ENCODE measurements at places on chromosomes 12 and 14.

DNA sequence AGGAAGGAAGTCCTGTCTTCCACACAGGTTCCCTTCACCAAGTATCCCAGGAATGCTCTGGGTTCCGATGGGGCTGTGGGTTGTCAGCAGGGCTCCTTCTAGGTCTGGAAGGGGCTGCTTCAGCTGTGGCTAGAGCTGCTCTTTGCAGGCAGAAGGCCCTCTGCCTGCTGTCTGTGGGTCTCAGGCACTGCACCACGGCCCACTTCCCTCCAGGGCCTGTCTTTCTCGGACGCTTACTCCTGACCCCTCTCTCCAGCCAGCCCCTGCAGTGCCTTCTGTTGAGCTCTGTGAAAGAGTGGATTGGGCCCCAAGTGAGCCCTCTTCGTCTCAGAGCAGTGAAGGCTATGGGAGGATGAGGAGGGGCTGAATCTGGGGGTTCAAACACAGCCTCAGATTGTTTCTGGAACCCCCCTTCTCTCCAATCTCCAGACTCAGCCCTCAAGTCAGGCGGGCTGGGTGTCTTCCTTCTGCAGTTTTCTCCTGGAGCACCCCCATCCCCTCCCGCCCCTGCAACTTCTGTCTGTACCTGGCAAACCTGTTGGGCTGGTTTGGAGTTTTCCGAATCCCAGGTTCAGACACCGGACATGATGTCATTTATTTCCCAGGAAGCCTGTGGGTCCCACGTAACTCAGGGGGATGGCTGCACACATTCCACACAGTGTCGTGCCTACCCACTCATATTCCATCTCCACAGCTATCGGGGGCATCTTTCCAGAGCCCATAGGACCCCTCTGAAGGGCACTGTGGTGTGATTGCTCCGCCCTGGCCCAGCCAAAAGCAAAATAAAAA lies 24.9 kb upstream of the SPPL3 start:
- no peak for DNase-seq

DNA sequence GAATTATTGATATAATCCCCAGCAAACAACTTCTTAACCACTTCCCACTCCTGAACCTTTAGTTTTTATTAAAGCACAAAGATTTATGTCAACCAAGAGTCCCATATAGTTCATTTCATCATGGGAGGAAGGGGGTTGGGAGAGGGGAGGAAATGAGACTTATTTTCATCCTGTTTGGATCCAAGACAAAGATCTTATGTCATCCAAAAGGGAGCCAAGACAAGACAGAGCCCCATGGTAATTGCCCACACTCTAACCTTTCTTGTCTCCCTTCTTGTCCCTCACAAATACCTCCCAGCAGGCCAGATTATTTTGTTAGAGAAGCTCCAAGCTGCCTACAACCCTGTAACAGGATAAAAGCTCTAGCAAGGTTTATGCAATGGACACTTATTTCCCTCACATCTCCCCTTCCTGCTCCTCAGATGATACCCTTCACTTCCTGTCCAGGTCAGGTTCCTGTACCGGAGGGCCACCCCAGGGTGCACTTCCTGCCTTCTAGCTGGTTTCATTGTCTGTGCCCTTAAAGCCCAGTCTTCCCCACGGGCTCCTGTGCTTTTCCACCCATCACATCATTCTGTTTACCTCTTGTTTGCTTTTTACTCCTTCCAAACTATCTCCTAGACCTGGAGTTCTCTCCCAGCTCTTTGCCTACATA lies 123.7 kb upstream of the MDM1 start:
- no peak for DNase-seq

GRCh38 chr14:66998013-66998412 lies 191.2 kb upstream of the GARIN2 start:
- no peak for DNase-seq

DNA sequence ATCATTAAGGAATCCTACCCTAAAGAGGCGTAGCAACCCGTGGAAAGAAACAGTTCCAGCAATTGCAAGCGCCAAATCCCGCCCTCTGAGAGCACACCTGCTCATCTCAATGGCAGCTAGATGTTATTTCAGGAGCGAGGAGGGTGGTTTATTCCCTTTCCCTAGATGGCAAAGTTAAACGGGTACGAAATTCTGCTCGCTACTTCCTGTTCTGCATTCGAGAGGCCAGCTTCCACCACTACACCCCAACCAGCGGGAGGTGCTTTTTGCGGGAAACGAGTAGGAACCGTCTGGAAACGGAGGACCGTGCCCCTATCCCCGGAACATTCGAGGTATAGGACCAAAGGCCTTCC lies 536 bp downstream of the VPS29 start:
- peak; percentile 40 for DNase-seq

DNA sequence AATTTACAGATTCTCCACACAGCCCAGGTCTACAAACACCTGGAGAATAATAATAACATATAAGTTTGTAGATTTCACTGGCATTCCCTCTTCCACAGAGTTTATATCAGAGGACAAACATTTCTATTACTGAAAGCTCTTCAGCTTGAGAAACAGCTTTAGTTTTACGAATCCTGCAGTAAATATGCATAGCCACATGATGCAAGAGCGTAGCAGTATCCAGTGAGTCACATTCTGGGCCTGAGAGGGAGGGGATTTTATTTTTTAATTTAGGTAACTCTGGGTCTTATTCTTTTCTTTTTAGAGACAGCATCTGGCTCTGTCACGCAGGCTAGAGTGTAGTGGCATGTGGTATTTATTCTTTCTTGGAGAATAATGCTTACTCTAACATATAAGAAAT lies 1002.8 kb downstream of the TRHDE start:
- no peak for DNase-seq

DNA sequence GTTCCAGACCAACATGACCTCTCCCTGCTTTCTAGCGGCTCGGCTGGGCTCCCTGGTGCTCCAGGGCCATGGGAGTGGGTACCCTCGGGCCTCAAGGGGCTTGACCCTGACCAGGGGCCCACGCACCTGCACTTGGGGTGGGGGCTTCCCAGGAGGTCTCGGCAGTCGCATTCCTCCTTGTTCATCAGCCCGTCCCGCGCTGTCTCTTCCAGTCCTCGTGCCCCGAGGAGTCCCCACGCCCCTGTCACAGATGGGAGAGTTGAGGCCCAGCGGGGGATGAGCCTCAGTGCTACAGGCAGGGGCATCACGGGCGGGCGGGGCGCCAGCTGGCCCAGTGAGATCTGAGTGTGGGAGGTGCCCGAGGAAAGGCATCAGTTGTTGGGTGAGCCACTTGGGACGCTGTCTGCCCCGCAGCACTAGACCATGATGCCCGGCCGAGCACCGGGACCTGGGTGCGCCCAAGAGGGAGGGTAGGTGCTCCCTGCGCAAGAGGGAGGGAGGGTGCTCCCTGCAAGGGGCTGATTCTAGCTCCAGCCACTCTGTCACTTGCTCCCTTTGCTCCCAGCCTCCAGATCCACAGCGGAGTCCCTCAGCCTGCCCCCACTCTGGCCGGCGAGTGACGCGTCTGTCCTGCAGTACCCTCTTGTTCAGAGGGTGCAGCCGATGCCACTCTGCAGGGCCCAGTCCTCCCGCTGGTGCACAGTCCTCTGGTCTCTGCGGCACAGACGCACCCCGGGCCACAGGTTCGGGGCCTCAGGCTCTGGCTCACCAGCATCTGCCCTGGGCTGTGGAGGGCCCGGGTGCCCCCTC lies 23.8 kb downstream of the MMP17 start:
- no peak for DNase-seq

GRCh38 chr12:119258149-119258548 lies 76.4 kb upstream of the CCDC60 start:
- no peak for DNase-seq

- DNase-seq: no peak
Observed at GRCh38 chr12:50013361-50014147, 11.7 kb downstream of the RACGAP1 start.

- DNase-seq: peak; percentile 16
Observed at GRCh38 chr12:86698641-86698980, 442.4 kb upstream of the MGAT4C start.

DNA sequence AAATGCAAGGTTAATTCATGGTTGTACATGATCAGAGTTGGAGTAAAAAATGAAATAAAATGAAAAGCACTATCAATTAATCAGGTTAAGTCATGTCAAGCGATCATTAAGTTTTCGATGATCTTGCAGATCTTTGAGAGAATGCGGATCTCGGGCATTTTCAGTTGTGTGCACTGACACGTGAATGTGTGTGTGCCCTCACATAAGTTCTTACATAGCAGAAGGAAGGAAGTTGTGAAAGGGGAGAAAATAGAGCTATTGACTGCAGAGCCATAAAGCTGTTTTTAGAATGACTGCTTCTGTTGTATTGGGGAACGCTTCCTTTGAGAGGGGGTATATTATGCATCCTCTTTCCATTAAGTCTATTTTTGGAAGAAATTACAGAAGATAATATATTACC lies 101.3 kb downstream of the HMGA2 start:
- DNase-seq: no peak

- peak; percentile 94 for DNase-seq
Observed at GRCh38 chr12:6167327-6168280, 32.6 kb upstream of the CD9 start.

GRCh38 chr12:107399046-107399445 lies 286.6 kb upstream of the PWP1 start:
- peak; percentile 75 for DNase-seq

- DNase-seq: no peak
Observed at GRCh38 chr12:116637589-116638150, 78.5 kb downstream of the MAP1LC3B2 start.

GRCh38 chr14:100098171-100098570 lies 32.9 kb downstream of the EVL start:
- DNase-seq: no peak

- DNase-seq: peak; percentile 77
Observed at GRCh38 chr14:73633116-73634010, 11.4 kb upstream of the DNAL1 start.

DNA sequence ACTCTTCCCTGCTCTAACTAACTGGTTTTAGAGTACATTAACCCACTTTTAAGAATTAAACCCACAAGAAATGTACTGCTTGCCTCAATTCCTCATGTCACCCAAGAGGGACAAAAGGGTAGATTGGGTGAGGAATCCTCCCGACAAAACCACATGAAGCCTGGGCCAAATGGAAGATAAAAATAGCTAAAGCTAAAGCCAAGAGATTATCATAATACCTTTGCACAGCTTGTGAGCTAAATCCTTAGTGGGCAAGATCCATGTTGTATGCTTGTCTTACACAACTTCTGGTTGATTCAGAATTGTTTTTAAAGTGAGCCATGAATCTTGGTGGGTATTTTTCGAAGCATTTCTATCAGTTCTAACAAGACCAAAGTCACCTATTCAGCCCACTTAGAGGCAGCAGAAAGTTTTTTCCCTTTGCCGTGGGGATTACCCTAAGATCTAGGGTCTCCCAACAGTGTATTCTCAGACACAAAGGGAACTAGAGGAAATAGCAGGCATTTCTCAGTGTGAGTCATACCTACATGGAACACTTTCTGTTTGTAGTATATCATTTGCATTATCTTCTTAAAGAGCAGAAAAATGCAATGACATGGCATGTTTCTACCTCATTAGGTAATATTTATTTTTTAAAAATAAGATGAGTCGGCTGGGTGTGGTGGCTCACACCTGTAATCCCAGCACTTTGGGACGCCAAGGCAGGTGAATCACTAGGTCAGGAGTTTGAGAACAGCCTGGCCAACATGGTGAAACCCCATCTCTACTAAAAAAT lies 616.6 kb downstream of the KCNH5 start:
- DNase-seq: peak; percentile 78

Data from astrocyte of the spinal cord (primary cell).